ENCODE measurements at places on chromosomes 7 and 10.

DNA sequence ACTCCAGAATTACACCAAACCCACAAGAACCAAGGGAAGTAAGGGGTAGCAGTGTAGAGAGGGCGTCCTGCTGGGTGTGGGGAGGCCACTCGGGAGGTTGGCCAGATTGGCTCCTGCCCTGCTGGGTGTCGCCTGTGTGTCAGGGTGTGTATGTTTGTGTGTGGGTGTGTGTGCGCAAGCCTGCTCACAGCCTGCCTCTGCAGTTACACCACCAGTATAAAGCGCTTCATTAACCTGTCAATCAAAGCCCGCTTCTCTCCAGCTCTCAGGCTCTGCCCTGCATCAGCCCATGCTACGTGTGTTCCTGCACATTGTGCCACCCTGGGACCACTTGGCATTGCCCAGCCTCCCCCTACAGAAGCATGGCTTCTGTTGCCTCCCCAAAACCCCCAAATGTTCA is 83.3 kb upstream of the PAX2 start:
- DNase-seq: no peak

- no peak for DNase-seq
These were observed 7.1 kb upstream of the KLF6 start for GRCh38 chr10:3791974-3792633.

GRCh38 chr10:20486791-20487190 is 410.3 kb downstream of the NEBL start:
- no peak for DNase-seq

GRCh38 chr7:107684287-107684686 is 23.7 kb downstream of the SLC26A4 start:
- no peak for DNase-seq

DNA sequence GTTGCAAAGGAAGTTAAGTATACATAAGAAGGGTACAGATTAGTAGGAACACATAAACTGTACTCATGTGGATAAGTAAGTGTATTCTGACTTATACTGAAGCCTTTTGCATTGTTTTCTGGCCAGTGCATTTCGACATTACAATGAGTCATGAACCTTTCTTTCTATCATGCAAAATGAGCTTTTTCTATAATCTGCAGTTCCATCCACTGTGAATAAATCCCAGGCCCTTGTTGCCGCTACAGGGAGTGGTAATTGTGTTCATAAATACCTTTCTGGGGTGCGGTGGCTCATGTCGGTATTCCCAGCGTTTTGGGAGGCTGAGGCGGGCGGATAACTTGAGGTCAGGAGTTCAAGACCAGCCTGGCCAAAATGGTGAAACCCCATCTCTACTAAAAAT is 858.3 kb downstream of the GRM8 start:
- no peak for DNase-seq

DNA sequence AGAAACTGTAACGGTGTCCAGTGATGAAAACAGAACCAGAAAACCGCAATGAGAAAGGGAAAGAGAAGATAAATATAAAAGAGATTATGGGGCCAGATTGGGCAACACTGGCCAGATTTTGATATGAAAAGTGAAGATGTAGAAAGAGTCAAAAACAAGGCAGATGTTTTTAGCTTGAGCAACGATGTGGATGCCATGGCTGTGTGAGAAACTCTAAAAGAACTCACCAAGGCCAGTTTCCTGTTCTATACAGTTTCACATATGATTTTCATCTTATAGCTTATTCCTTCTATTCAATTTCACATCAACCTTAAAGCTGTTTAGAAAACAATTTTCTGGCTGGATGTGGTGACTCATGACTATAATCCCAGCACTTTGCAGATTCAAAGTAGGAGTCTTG is 36.3 kb downstream of the CSTF2T start:
- DNase-seq: no peak

- DNase-seq: no peak
These were observed 20.0 kb downstream of the PAPOLB start for GRCh38 chr7:4841836-4842235.

GRCh38 chr7:79410345-79410744 is 43.1 kb downstream of the MAGI2 start:
- no peak for DNase-seq

DNA sequence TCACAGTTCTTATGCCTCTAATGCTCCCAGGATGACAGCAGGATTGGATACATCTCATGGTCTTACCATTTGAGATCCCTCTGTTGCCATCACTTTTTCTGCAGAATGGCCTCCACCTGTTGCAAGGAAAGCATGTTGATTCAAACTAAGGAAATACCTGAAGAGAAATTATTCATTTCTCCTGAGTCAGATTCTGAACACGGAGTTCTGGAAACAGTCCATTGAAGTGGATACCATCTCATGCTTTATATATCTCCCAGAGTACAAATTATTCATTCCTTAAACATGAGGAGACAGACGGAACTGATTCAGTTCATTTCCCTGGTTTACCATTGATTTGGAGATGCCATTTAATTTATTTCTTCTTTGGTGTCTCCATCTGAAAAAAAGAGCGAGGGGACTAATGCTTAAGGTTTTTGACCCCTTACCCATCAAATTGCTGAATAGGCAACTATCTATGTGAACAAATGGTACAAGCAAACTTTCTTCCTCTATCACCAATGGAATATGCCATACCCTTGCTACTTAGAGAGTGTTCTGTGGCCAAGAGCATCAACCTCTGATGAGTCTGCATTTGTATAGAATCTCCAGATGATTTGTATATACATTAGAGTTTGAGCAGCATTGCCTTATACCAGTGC is 305.0 kb upstream of the LRGUK start:
- no peak for DNase-seq

GRCh38 chr10:6203331-6204062 is 765 bp downstream of the PFKFB3 start:
- DNase-seq: peak; percentile 46

DNA sequence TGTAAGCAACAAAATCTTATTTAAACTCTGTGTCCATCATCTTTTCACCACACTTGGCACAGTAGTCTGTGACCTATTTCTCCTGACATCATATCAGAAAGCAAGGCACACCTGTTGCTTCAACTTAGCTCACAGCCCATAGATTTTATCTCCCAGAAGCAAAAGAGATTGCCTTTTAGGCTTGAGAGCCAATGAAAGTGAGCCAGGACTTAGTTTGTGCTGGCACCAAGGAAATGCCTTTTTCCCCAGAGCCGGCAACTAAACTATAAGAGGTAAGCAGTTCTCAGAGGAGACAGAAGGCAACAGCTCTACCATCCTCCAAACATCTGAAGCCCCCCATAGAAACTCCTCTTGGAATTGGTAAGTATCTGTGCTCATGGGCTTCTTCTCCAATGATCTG is at the start of gene ACSM6:
Gene ACSM6, plus strand, starts transcription at position 295 of the 400 bp plus-strand sequence. CDS start 248 bp downstream, outside the sequence.
- no peak for DNase-seq
